ENCODE measurements at places on chromosomes 1 and 21.

GRCh38 chr1:24113641-24114033, 1.7 kb upstream of the MYOM3 start:
- no peak for DNase-seq

DNA sequence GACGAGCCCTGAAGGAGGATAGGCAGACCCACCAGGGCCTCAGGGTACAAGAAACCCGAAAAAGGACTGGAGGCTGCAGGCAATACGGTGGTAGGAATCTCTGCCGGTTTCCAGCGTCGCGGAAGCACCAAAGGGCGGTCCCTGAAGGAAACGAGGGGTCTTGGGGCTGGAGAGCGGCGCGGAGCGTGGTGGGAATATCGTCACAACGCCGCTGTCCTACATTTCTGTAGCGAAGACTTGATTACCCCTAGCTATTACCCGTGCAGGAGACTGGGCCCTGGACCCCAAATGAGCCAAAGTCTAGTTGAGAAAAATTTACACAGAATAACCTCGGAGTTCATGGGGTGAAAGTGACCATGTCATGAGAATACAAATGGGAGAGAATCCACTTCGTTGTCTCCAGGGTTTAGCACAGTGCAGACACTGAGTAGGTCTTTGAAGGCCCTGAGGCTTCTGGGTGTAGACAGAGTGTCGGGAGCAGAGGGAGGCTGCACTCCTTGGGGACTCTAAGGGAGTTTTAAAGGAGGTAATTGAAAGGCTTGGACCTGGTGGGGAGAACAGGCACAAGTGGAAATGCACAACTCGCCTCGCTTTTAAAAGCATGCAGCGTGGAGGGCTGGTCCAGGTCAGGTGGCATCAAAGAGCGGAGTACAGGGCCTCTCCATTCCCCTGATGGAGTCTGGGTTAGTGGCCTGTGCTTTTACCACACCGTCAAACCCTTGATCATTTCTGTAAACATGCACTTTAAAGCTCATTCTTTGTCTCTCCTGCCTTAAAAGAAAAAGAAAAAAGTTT, 1.5 kb downstream of the ATP1A1 start:
- DNase-seq = no peak

- DNase-seq = no peak
Measured at GRCh38 chr1:55154616-55155015, 60.5 kb downstream of the USP24 start.

- DNase-seq = no peak
Measured at GRCh38 chr1:220786337-220787068, at the start of gene MTARC1. MTARC1 (plus strand) TSS chr1:220786913; CDS start chr1:220786945, 32 bp downstream.
